Nucleus accumbens (tissue), 56 donors: ENCODE measurements at places on chromosomes 6 and 20.

GRCh38 chr6:18845896-18846295, 458.7 kb downstream of the RNF144B start:
- DNase-seq = no peak

- no peak for DNase-seq
These were observed 644.3 kb upstream of the AGPAT4 start for GRCh38 chr6:161918109-161918531.

DNA sequence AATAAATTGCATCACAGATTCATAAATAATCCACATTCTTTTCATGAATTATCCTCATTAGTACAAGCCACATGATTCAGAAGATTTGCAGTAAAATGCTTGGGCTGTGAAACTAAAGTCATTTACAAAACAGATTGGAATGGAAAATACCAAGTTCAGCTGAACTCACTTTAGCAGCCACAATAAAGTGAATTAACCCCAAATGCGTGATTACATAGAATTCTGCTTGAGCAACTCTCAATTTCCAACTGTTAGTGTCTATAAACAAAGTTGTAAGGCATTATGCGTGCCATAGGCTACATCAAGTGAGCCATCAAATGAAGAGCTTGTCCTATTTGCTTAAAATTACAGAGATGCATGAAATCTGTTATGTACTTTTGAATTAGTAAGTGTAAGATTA, 60.4 kb upstream of the GFRAL start:
- no peak for DNase-seq

DNA sequence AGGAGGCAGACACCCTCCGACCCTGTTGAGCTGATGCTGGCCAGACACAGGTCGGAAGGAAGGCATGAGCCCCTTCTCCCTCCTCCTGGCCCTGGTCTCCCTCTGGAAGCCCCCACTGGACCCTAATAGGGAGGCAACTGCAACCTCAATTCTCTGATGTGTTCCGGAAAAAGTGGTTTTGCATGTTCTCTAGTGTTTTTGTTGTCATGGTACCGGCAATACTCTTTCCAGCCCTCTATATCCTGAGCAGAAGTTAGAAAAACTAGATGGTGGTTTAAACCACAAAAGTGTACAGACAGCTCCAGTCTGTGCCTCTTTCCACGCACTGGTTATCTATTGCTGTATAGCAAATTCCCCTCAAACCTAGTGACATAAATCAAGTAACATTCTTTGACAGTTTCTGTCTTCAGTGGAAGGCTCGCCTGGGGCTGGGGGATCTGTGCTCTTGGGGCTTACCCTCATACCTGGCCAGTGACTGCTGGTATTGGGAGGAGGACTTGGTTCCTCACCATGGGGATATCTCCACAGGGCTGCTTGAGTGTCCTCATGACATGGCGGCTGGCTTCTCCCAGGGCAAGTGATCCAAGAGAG, 37.0 kb downstream of the SYTL3 start:
- no peak for DNase-seq

DNA sequence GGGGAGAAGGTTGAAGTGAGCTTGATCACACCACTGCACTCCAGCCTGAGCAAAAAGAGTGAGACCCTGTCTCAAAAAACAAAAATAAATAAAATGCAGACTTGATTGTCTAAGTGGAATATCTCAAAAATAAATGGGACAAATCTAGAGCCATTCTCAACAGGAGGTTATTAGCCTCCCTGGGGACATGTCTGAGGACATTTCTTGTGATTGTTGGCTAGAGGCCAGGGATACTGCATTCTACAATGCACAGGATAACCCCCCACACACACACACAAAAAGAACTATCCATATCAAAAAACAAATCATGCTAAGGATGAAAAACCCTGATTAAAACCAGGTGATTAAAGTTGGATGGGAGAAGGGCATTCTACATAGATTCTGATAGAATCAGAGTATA, 37.5 kb downstream of the FAM217A start:
- DNase-seq = no peak

DNA sequence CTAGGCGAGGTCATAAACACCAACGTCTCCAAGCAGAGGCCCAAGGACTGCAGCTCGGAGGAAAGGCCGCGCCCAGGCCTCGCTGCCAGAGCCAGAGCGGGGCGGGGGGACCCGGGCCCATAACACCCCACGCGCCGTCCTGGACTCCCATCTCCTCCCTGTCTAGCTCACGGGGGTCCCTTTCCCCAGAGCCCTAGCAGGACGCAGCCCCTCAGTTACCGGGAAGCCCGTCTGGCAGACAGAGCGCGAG, 44.9 kb downstream of the MDFI start:
- no peak for DNase-seq

DNA sequence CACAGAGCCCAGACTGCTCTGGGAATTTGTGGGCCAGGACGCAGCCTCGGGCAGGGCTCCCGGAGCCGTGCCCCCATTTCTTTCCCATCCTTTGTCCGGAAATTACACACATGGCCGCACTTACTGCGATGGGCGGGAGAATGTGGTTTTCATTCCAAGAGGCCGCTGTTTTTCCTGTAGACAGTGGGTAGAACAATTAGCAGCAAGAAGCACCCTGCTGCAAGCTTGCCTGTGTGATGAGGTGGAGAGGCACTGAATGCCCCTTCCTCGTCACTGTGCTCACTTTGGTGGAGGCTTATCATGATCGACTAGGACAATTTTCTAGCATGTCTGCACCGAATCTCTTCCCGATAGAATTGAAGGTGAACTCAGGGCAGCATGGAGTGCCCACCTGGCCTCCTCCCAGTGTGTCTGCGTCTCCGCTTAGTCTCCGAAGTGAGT, 102.8 kb downstream of the DACT2 start:
- DNase-seq = no peak

- no peak for DNase-seq
These were observed 44.3 kb upstream of the IRF4 start for GRCh38 chr6:347232-347631.

GRCh38 chr6:165232731-165233488, 76.5 kb downstream of the C6orf118 start:
- DNase-seq = no peak

GRCh38 chr6:109891924-109892323, 86.2 kb upstream of the GPR6 start:
- no peak for DNase-seq

DNA sequence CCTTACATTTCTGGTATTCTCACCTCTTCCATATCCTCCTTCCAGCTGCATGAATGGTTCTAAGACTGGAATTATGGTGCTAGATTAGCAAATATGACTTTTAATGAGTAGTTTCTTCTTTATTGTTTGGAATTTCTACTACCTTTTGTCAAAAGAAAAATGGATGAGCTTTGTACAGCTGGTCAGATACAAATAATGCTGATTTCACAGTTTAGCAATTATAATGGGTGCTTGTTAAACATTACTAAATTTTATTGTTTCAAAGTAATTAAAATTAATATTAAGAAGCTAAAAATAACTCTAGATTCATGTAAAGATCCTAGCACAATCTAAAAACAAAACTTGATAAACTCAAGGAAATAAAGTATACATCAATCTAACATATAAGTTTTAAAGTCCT, 32.3 kb upstream of the BEND6 start:
- no peak for DNase-seq

- DNase-seq = no peak
These were observed 30.6 kb downstream of the RBM24 start for GRCh38 chr6:17311595-17312311.

- DNase-seq = no peak
These were observed 120.1 kb upstream of the CDYL start for GRCh38 chr6:4656106-4656505.

- DNase-seq = no peak
These were observed 41.0 kb downstream of the TNFRSF21 start for GRCh38 chr6:47268572-47269187.
